ENCODE measurements at places on chromosomes 1 and 21.

DNA sequence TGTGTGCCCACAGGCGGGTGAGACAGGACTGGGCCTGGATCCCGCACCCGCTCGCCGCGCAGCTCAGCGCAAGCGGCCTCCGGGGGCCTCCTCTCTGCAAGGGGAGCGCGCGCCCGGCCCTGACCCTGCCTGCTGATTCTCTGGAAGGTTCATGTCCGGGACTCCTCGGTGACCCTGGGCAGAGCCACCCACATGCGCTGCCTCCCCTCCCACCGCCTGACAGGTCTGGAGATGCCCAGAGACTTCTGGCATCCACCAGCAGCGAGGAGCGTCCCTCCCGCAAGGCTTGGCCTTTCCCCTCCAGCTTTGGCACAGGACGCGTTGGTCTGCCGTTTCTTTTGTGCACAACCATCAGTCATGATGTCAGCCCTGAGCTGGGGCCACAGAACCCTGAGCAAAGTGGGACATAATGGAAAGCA, 42.0 kb upstream of the COL6A2 start:
- no peak for DNase-seq

DNA sequence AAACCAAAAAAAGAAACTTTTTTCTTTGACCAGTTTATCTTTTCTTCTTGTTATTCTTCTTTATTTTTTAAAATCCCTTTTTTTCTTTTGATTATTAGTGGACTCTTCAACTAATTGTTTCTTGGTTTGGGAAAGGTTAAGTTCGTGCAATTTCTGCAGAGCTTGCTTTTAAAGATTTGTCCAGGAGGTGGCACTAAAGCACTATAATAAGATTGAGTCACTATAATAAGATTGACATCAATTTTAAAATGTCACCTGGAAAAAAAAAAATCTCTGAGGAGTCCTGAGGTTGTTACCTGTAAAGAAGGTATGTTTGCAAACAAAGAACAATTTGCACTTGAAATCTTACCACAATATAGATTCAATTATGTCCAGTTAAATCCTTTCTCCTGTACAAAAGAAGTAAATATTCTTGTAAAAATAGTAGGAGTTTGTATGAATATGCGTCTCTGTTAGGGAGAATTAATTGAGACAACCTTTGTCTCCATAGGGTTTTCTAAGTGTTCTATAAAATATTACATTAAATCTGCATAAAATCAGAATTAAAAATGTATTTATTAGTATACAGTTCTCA, 166.7 kb downstream of the ADGRL4 start:
- DNase-seq = no peak

- no peak for DNase-seq
Observed at GRCh38 chr1:37974567-37974966, 15.3 kb downstream of the SF3A3 start.

DNA sequence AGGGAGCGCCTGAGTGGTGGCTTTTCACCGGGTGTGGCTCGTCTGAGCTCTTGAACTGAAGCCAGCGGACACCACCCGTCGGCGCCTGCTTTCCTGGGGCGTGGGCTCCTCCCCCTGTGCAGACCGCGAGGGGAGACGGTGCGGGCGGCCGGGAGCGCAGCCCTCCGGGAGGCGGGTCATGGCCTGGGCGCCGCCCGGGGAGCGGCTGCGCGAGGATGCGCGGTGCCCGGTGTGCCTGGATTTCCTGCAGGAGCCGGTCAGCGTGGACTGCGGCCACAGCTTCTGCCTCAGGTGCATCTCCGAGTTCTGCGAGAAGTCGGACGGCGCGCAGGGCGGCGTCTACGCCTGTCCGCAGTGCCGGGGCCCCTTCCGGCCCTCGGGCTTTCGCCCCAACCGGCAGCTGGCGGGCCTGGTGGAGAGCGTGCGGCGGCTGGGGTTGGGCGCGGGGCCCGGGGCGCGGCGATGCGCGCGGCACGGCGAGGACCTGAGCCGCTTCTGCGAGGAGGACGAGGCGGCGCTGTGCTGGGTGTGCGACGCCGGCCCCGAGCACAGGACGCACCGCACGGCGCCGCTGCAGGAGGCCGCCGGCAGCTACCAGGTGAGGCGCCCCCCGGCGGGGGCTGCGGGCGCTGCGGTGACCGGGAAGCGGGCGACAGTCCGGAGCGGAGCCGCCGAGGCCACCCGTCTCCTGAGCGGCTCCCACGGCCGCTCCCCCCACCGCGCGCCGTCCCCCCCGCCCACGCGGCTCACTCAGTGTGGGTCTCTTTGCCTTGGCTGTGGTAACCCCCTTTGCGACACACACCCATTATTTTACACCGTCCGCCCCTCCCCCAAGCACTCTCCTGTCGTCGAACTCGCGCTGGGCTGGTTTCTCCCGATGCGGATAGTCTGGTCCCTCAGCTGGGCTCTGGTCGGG, at the start of gene TRIM58:
Gene TRIM58, plus strand, starts transcription at position 119 of the 916 bp plus-strand sequence. Its CDS starts 60 bp downstream, at position 179.
- DNase-seq = no peak

GRCh38 chr1:119091618-119092017, 48.8 kb downstream of the WARS2 start:
- no peak for DNase-seq

- DNase-seq = no peak
Observed at GRCh38 chr1:4086921-4087320, 186.8 kb upstream of the C1orf174 start.

- DNase-seq = no peak
Observed at GRCh38 chr1:155650231-155650757, 38.3 kb downstream of the YY1AP1 start.

DNA sequence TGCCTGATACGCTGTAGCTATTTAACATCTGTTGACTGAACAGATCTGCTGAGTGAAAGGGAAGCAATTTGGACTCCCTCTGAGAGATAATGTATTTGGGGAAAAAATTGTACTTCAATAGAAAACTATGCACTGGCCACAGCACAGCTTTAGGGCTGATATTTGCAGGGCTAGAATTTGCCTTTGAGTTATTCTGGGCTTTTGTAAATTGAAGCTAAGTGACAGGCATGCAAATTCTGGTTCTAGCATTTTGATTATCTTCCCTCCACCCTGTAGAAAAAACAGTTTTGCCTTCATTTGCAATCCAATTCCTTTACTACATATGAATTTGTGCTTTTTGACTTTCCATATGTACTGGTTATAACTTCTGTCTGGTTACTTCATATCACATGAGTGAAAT, 7.9 kb downstream of the KYAT3 start:
- DNase-seq = no peak

DNA sequence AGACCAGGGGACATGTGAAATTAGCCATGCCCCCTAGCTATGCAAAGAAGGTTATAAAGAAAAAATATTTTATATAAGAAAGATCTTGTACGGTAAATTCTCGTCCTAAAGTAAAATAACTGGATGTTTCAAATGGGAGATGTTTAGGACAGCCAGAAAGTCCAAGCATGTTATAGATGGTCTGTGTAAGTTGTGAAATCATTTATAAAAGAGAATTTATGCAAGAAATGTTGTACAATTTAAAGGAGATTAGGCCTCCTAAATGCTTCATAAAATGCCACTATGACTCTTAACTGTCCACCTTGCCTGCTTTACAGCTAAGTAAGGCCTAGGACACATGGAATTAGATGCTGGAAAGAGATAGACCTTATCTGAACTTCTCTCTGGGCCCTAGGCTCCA, 118.1 kb upstream of the POGK start:
- no peak for DNase-seq

GRCh38 chr1:157154291-157154690, 16.1 kb upstream of the ETV3 start:
- no peak for DNase-seq

DNA sequence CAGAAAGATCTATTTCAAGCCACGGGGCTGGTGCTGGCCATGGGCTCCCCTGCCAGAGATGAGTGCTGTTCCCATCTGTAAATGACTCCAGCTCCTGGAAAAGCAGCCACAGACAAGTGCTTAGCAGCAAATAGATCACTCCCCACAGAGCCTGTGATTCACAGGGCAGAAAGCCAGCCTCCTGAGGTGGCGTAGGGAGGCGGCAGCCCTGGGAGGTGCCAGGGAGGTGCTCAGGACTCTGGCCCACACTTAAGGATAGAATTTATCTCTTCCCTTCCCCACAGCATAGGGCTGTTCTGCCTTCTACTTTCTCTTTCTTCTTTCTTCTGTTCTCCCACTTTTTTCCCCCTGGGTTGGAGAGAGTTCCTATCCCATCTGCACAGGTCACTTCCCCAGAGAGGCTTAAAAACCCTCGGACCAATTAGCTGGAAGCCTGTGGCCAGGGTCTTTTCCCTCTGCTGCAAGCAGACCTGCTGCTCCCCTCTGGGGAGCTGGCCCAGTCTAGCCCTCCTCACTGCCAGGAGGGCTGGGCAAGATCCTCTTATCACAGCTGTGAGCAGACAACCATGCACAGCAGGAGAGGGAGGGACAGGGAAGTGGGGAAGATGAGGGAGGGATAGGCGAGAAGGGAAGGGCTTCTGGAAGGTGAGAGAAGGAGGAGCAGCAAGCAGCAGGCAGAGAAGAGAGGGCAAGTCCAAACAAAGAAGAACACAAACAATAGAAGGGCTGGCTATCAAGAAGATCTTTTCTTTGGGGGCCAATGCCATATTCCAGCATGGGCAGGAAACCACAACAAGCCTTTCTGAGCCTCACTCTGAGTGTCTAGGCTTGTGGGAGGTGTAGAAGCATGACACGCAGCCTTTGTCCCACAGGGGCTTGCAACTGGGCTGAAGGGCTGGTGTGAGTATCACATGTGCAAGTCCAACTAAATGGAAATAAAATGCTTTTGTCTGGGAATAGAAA, 41.0 kb downstream of the KCND3 start:
- DNase-seq = peak; percentile 23

DNA sequence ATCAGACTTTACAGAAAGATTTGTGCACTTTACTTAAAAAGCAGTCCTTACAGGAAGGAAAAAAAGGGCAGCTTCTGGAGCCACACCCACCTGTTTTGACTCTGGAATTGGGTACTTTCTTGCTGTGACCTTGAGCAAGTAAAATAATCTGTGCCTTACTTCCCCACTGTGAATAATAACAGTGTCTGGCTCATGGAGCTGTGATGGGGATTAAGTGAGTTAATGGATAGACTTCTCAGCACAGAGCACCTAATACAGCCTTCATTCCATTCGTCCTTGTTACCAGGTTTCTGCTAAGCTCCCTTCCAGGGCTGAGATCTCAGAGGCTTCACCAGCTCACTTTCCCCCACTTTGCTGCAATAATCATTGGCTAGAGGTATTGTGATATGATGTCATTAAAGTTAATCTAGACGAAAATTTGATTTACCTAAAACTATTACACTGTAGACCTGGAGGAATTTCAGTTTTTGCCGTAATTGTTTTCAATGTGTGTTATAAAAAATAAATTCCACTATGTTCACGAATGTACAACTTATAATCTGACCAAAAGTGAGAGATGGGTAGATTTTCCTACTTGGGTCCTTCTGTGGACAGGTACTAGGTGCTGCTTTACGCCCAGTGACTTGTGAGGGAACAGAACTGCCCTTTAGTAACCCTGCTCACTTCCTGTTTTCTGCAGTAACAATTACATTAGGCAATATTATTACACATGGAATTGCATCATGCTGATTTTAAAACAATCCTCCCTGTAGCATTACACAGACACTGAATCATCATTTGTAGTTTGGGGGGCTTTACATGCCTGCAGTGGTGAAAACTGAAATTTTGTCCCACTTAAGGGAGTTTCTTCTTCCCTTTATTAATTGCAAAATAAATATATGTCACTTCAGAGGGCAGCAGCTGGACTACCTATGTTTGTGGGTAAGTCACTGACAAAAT, 19.7 kb upstream of the ABCG1 start:
- no peak for DNase-seq

DNA sequence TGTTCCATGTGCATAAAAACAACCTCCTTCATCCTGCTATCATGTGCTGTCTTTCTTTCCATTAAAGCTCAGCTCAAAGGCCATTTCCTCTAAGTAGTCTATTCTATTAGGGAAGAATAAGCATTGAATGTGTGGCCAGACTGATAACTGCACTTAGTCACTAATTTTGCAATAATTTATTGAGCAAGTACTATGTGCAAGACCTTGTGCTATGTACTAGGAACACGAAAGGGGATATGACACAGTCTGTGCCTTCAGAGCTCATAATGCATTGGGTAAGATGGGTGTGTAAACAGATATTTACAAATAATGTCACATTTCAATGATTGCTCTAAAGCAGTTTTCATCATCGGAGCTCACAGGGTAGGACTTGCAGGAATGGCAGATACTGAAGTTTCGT, 54.2 kb downstream of the NMNAT2 start:
- DNase-seq = no peak

- no peak for DNase-seq
Observed at GRCh38 chr1:71587961-71588360, 507.1 kb upstream of the ZRANB2 start.

GRCh38 chr1:206021626-206022365, 1.9 kb downstream of the CTSE start:
- no peak for DNase-seq

DNA sequence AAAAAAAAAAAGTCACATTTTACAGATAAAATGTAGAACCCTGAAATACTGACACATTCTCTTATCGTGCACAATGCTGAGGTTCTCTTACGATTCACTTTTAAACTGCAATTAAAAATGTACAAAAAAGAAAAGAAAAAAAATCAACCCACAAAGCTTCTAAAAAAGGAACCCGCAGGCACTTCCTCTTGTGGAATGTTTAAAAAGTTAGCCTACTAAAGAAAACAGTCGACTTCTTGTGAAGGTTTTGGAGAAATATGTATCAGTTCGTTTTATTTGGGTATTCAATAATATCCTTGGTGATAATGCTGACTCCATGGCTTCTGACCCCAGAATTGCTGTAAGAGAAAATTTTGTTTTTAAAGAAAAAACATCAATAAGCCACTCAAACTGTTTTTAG, 10.2 kb downstream of the HNRNPU start:
- DNase-seq = no peak

- DNase-seq = no peak
Observed at GRCh38 chr1:223135176-223135942, 7.7 kb downstream of the TLR5 start.

DNA sequence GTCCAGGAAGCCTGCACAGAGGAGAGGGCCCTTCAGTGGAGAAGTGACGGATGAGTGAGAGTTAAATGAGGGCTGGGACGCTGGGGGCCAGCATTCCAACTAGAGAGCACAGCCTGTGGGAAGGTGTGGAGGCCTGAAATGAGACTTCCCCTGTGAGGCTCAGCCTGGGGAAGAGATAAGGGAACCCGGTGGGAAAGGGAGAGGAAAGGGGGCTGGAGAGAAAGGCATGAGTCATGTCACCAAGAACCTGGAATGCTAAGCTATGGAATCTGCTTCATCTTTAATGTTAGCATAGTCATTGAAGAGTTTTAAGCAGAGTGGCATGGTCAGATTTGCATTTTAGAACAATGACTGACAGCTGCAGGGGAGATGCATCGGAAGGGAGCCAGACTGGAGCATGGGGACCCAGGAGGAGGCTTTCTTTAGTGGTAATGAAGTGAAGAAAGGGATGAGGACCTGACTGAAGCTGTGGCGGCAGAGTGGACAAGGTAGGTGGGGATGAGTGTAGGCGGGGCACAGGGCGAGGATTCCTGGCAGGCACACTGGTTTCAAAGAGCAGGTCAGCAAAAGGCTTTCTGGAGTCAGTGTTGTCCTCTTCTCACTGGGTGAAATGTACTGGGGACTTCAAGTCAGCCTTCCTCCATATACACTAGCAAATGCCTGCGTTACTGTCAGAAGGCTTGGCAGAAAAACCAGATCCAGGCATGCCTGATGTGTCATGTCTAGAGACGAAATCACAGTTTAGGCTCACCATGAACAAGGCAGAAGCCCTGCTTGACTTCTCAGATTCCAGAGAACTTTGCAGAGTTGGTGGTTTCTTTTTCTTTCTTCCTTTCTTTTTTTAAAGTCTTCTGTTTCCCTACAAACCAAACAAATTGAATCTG, 8.0 kb downstream of the RGL1 start:
- DNase-seq = no peak

- DNase-seq = no peak
Observed at GRCh38 chr21:44930543-44930981, 9.3 kb upstream of the SLX9 start.

GRCh38 chr1:204513117-204513716, 3.0 kb upstream of the MDM4 start:
- DNase-seq = no peak

All from NCI-H1417 treated with DMSO at 0.1 percent for 48 hours (cell line).